Omental fat pad (tissue), 4 donors: ENCODE measurements at places on chromosomes 4 and X.

- no peak for DNase-seq
Measured at GRCh38 chr4:15400226-15400625, 27.6 kb upstream of the C1QTNF7 start.

- DNase-seq: no peak
Measured at GRCh38 chr4:1521821-1522361, 115.6 kb upstream of the NKX1-1 start.

GRCh38 chr4:182235021-182235795, 8.0 kb upstream of the TENM3 start:
- no peak for DNase-seq

- no peak for DNase-seq
Measured at GRCh38 chr4:10371869-10372471, 85.3 kb downstream of the ZNF518B start.

- DNase-seq: no peak
Measured at GRCh38 chr4:159447296-159447695, 344.4 kb downstream of the RAPGEF2 start.

- DNase-seq: no peak
Measured at GRCh38 chr4:151783867-151784266, 23.1 kb upstream of the GATB start.
